ENCODE measurements at places on chromosomes 5 and 9. TPM values are rescaled to one million over a fixed set of nuclear protein-coding genes. Genes with fewer than 3 reads are reported as not detected.

NTRK2 gene
- polyA plus RNA-seq = not detected

DDX4 gene
- not detected for polyA plus RNA-seq

GRCh38 chr5:2752059-2752820 is 763 bp upstream of the IRX2 start:
- H3K4me1 ChIP-seq = peaks cover 3% of the 10 kb centered on the region
- peak; percentile 11 for DNase-seq
- H3K4me3 ChIP-seq = no peak overlapping the region
- no peaks in the 10 kb centered on the region for H3K36me3 ChIP-seq
- H3K27ac ChIP-seq = no peak overlapping the region
- peaks cover 80% of the 10 kb centered on the region for H3K27me3 ChIP-seq

DNA sequence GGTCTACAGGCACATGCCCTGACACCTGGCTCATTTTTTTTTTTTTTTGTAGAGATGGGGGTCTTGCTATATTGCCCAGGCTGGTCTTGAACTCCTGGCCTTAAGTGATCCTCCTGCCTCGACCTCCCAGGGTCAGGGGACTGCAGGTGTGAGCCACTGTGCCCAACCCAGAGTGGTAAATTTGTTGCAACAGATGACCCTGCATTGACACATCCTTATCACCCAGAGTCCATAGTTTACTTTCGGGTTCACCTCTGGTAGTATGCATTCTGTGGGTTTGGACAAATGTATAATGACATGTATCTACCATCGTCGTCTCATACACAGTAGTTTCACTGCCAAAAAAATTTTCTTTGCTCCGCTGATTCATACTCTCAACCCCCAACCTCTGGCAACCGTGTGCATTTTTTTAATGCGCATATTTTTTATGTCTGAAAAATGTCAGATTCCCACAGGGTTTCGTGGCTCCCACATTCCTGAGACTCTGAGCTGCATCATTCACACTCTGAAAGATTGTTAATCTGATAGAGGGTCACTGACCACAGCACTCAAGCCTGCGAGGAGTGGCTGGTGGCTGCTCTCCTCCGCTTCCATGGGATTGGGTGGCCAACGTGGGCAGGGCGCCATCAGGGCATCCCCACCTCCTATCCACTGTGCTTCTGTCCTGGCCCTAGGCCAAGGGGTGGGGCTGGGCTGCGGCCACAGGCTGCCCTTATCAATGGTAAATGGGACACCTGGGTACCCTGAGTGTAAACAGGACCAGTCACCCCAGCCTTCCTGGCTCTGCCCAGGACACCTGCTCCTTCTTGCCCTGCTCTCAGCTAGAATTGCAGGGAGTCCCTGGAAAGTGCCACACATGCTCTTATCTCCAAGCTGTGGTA is 9.6 kb downstream of the NDST1 start:
- H3K27ac ChIP-seq = peak overlapping the region; percentile 89
- peak; percentile 87 for DNase-seq
- H3K27me3 ChIP-seq = no peaks in the 10 kb centered on the region

GRCh38 chr5:9512457-9512856 is 33.4 kb downstream of the SEMA5A start:
- peaks cover 3% of the 10 kb centered on the region for H3K4me1 ChIP-seq
- no peaks in the 10 kb centered on the region for H3K36me3 ChIP-seq
- DNase-seq = no peak

SLC22A4 gene
- 4.2 TPM for polyA plus RNA-seq

NDST1 gene
- polyA plus RNA-seq = 26.2 TPM

B4GALT1 gene
- polyA plus RNA-seq = 114 TPM

GRCh38 chr9:4297151-4297785 is 2.6 kb downstream of the GLIS3 start:
- peaks cover 11% of the 10 kb centered on the region for H3K27me3 ChIP-seq
- peak overlapping the region; percentile 25 for H3K27ac ChIP-seq
- H3K36me3 ChIP-seq = no peaks in the 10 kb centered on the region
- no peaks in the 10 kb centered on the region for H3K4me1 ChIP-seq

- no peaks in the 10 kb centered on the region for H3K27me3 ChIP-seq
- H3K4me1 ChIP-seq = no peaks in the 10 kb centered on the region
- no peak overlapping the region for H3K4me3 ChIP-seq
- no peak overlapping the region for H3K27ac ChIP-seq
These were observed 4.2 kb upstream of the ANXA2R start for GRCh38 chr5:43044181-43044914.

DNA sequence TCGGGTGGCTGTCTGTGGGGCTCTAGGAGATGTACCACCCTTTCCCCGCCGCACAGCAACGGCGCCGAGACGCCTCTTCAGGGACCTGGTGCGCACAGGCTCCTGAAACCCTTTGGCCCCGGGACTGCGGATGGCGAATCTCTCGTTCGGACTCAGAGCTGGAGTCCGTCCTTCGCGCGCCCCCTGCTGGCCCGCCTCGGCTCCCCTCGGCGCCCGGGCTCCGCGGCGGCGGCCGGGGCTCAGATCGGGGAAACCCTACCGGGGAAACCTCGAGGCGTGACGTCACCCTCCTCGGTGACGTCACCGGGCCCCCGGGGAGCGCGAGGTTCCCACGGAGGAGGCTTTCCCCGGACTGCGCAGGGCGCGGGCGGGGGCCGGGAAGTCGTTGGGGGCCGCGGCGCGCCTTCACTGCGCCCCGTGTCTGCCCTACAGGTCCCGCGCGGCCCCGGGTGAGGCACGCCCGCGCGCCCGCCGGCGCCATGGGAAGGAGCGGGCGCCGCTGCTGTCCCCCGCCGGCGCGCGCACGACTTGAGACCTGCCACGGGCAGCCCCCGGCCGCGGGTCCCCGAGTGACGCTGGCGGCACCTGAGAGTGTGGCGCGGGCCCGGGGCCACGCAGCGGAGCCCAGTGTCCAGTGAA is 7.9 kb downstream of the PRR7 start:
- H3K27me3 ChIP-seq = no peaks in the 10 kb centered on the region
- peak overlapping the region; percentile 58 for H3K27ac ChIP-seq
- H3K4me1 ChIP-seq = peaks cover 17% of the 10 kb centered on the region
- H3K4me3 ChIP-seq = peak overlapping the region; percentile 47
- H3K36me3 ChIP-seq = no peaks in the 10 kb centered on the region

Measured in small intestine (tissue), 16 donors.